ENCODE measurements at places on chromosomes 7 and 10. TPM values are rescaled to one million over a fixed set of nuclear protein-coding genes. Genes with fewer than 3 reads are reported as not detected.

The COL13A1 gene
- 29.6 TPM for polyA plus RNA-seq

The THSD7A gene
- 51.9 TPM for polyA plus RNA-seq

The AP5Z1 gene
- 27.3 TPM for polyA plus RNA-seq

The MET gene
- polyA plus RNA-seq: 38.6 TPM

DNA sequence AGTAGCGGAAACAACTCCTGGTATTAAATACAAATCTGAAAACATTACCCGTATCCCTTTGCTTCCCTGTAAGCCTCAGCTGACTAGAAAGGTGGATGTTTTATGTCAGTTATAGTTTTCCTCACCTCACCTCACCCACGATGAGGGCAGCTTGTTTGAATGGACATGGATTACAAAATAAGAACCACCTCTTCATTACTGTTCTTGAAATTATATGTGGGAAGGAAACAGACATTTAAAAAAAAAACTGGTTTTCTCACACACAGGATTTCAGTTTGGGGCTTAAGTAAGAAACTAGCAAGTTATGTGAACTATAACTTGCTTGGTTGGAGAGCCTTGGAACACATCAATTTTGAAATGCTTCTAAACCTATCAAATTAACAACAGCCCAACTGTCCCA is 232.9 kb upstream of the CCDC6 start:
- no peak for DNase-seq

DNA sequence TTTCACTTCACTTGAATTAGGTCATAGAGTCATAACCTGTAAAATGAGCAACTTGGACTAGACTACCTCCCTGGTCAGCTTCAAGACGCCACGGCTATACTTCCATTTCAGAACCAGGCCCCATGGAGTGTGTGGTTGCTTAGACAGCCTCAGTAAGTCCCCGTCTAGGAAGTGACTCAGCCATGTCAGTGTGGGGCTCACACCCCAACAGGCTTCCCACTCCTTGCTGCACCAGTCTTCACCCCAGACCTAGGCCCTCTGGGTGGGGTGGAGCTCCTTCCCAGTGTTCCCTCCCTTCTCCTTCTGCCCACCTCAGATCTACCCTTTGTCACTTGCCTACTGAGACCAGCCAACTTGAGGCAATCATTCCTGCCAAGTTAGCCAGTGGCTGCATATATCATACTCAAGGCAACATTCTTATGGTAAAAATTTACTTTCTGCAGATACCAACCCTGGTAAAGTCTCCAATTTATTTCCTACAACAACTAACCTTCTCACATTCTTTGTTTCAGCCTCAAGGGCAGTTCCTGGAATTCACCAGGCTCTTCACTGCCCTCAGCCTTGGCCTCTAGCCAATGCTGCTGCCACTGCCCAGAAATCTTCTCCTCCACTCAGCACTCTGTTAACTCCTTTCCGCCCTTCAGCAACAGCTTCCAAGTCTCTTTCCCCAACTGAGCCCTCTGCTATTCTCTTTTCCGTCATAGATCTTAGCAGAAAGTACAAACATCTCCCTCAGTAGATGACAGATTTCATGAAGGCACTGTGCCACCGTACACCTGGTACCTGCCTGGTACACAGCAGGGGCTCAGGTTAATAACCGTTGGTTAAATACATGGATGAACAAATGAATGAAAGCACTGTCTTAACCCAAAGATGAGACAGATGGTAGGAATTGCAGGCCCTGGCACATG is 31.3 kb upstream of the ZNRF2 start:
- DNase-seq: peak; percentile 39

DNA sequence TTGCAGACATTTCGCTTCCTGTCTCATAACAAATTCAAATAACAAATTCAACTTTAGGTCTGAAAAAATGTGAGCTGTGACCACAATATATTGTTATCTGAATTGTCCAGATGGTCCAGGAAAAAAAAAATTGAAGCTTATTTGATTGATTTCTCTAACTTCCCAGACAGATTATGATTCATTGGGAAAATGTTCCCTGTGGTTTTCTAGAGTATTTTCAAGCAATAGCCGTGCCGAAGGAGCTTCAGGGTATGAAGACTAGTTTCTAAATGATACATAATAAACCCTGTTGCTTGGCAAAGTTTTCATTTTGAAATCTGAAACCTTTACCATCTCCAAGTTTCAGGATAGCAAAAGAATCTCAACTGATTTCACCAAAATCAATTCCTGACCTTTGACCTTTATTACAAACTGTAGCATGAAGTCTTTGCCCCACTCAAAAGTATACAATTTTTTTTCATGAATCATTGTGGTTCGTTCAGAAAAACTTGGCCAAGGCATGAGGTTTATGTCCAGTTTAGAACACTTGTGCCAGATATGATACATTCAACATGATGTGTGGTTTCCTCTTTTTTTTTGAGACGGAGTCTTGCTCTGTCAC is 109.9 kb downstream of the JCAD start:
- DNase-seq: no peak

DNA sequence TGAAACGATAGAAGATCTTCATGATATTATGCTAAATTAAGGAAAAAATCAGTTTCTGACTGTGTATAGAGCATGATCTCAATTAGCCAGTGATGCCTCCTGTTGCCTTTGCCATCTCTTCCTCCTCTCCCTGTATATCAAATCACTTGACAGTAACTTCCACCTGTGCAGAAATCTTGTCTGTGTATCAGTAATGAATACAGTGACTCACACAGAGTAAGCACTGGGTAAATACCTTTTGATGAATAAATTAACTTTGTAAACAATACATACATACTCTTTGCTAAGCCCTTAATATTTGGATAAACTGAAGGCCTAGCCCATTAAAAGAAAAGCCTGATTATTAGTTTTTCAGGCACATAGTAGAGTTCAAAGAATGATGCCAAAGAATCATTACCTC is 610.6 kb upstream of the NRP1 start:
- DNase-seq: no peak

DNA sequence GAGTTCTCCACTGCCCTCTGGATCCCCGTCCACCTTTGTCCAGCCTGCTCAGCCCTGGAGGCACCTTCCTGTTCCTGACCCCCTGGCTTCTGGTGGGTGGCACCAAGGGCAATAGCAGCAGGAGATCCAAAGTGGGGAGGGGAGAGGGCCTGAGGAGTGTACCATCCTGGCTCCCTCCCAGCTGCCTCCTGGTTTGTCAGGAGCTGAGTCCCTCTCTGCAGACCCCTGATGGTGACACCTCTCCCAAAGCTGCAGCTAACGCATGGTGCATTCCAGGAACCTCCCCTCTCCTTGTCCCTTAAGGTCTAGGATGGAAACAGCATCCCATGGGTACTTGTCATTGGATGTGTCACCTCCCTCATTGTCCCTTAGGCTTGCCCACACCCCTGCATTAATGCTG is 39.6 kb downstream of the VSTM4 start:
- no peak for DNase-seq

DNA sequence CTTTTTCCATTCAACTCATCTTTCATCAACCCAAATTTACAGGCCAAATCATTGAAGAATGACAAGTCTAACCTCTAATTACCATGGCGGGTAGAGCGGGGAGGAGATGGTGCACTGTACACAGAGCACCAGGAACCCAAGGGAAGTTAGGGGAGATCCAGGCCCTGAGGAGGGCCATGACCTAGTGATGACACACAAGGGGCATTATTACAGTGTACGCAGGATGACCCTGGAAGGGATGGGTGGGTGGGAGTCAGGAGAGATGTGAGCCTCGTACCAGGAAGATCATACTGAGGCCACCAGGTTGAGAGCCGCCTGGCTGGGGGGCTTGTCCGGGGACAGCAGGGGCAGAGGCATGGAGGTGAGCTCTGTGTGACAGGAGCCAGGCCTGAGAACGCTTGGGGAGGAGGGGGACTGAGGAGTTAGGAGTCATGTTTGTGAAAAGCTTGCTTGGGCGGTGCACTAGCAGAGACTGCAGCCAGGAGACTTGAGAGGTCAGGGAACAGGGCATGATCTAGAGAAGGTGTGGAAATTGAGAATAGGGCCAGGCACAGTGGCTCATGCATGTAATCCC is 89.5 kb upstream of the CCNY start:
- DNase-seq: no peak

DNA sequence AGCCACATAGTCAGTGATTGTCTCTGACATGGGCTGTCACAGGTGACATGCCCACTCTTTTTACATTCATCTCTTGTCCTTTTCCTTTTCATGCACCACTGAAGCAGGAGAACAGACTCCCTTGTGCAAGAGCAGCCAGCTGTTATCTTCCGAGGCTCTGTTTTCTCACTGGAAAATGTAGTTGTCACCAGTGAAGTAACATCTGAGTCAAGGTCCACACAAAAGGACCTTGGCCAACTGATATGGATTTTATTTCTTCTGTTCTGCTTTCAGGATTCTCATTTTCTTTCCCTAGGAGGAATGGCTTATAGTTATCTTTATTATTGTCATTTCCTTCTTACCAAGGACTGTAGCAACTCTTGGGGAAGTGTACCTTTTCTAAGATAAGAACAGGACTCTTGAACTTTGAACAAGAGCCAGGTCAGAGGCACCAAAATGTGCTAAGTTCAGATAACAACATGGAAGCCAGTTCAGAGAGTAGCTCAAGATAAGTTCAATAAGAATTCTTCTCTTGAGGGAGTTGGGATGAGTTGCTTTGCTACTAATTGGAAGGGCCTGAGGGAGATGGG is 22.7 kb downstream of the AVPI1 start:
- no peak for DNase-seq

DNA sequence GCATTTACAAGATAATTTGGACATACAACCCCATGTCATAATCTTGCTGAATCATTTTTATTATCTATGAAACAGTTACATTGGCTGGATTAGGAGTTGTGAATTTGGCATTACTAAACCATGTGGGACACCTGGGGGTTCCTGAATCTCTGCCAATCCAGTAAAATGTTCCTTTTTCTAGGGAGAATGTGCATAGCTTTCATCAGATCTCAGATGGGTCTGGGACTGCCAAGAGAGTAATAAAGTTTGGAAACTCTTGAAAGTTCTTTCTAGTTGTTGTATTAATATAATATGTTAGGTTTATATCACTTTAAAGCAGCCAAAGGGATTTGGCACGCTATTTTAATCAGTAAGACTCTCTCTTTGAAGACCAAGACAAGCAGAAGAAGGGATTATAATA is 62.7 kb downstream of the SEMA3E start:
- DNase-seq: no peak

DNA sequence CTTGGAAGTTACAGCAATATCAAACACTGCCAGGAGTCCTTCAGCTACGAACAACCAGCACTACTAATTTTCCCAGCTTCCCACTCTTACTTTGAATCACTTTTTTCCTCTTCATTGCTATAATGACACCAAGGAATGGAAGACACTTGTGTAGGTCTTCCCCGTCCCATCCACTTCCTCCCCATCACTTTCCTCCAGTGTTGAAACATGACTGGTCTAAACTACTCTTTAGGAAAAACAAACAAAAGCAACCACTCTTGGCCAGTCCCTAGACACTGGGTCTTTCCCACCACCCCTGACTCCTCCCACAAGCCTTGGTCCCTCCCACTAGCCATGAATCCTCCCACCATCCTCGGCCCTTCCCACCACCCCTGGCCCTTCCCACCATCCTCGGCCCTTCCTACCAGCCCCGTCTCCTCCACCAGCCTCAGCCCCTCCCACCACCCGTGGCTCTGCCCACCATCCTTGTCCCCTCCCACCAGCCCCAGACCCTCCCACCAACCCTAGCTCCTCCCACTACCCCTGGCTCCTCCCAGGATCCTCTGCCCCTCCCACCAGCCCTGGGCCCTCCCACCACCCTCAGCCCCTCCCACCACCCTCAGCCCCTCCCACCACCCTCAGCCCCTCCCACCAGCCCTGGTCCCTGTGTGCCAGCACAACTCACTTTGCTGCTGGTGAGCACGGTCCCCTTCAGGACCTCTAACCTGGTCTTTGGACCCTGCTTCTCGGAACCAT is 68.5 kb downstream of the CXCL12 start:
- DNase-seq: no peak

DNA sequence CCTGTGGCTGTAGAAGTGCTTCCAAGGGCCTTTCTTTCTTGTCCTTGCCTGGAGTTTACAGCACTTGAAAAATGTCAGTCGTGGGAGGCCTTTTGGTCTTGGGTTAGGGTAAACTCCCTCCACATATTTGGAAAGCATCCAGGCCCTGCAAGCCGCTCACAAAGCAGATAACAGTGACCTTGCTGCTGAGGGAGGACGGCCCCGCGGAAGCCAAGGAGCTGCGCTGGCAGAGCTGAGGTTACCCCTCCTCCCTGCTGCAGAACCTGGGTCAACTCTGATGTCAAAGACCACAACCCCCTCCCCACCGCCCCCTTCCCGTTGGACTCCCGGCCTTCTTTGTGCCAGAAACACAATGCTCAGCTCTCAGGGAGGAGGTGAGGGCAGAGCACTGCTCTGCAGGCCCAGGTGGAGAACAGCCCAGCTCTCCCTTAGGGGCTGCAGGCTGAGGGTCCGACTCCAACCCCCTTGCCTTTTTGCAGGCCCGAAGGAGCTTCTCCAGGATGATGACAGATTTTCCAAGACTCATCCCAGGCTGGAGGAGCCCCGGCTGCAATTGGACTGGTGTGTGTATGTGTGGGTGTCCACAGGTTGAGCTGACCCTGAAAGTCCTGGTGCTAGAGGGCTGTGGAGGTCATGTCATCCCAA is 957.6 kb upstream of the ZNF722 start:
- no peak for DNase-seq

- no peak for DNase-seq
These were observed 217.2 kb downstream of the ANK3 start for GRCh38 chr10:60172363-60172990.

Measured in renal pelvis (tissue), 12 donors.